ENCODE measurements at places on chromosomes 12 and 14.
A peak's percentile ranks its signal among the peaks of the same experiment; 100 is the strongest.

- no peak for DNase-seq
These were observed 20.7 kb downstream of the SLC6A12 start for GRCh38 chr12:193261-193660.

GRCh38 chr14:100536721-100537445, 50.3 kb downstream of the BEGAIN start:
- DNase-seq, result no peak

- DNase-seq, result no peak
These were observed 456.7 kb upstream of the SEL1L start for GRCh38 chr14:81990312-81990761.

DNA sequence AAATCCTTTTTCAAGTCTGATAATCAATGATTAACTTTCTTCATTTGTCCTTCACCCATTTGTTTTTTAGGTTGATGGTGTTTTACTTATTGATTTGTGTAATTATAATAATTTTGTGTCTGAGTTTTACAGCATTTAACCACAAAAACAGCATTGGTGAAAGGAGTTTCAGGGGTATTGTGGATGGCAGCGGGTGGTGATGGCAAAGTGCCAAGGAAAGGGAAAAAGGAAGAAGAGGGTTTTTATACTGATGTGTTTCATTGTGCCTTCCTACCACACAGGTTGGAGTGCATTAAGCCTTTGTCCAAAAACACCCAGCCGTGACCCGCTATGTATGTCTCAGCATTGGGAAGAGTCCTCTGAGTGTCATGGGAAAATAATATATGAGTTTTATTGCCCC, 150.3 kb downstream of the DAD1 start:
- DNase-seq, result no peak

- DNase-seq, result no peak
These were observed 45.6 kb downstream of the GUCY2C start for GRCh38 chr12:14650789-14651188.

DNA sequence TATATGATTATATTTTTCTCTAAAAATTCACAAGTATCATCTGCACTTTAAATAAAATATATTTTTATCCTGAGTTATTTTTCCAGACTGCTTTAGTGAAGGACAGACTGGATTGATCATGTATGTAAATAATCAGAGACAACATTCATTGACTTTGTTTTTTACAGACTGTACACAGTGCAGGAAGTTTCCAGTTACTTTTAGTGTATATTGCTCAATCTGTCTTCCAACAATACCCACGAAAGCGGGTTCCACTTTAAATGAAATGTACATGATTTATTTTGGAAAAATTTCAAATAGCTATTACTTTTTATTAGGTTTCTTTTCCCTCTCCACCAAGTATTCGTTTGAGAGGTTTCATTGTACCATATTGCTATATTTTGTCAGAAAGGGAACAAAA, 497.0 kb downstream of the FSCB start:
- DNase-seq, result no peak

GRCh38 chr12:49330032-49330619, 6.9 kb downstream of the C1QL4 start:
- no peak for DNase-seq

GRCh38 chr12:89882050-89882449, 173.4 kb upstream of the ATP2B1 start:
- no peak for DNase-seq

DNA sequence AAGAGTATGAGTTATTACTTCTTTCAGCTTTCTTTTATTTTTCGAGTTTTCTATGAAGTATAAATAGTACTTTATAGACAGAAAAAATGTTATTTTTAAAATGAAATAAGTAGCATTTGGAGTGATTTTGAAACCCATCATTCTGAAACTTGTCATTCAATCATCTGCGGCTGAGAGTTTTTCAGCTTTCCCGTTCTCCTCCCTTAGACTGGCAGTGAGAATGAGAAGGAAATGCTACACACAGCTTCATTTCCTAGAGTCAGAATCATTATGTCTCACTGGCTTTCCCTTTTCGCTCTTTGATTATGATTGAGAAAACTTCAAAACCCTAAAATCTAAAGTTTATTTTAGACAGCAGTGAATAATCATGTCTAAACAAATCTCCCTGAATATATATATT, 33.7 kb upstream of the GNPNAT1 start:
- no peak for DNase-seq

- DNase-seq, result no peak
These were observed 327.7 kb downstream of the LRIG3 start for GRCh38 chr12:58592475-58593207.

GRCh38 chr14:83356080-83356479, 1822.4 kb upstream of the SEL1L start:
- DNase-seq, result no peak

DNA sequence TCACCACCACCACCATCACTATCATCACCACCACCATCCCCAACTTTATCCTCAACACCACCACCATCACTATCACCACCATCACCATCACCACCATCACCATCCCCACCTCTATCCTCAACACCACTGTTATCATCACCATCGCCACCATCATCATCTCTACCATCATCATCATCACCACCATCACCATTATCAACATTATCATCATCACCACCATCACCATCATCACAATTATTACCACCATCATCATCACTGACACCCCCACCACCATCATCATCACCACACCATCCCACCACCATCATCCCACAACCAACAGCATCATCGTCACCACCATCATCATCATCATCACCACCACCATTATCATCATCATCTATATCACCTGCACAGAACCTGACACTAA, 188.4 kb upstream of the PWP1 start:
- no peak for DNase-seq

DNA sequence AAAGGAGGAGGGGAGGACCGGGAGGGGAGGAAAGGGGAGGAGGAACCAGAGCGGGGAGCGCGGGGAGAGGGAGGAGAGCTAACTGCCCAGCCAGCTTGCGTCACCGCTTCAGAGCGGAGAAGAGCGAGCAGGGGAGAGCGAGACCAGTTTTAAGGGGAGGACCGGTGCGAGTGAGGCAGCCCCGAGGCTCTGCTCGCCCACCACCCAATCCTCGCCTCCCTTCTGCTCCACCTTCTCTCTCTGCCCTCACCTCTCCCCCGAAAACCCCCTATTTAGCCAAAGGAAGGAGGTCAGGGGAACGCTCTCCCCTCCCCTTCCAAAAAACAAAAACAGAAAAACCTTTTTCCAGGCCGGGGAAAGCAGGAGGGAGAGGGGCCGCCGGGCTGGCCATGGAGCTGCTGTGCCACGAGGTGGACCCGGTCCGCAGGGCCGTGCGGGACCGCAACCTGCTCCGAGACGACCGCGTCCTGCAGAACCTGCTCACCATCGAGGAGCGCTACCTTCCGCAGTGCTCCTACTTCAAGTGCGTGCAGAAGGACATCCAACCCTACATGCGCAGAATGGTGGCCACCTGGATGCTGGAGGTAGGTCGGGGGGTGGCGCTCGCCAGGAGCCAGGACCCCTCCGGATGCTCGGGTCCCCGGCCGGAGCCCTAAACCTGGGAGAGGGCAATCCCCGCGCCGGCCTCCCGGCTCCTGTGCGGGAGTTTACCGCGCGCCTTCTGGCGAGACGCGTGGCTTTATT, at the start of gene CCND2:
Gene CCND2, plus strand, starts transcription at position 111 of the 744 bp plus-strand sequence. Its CDS starts 279 bp downstream, at position 390.
- DNase-seq, result peak; percentile 63

GRCh38 chr14:72941286-72941985, 15.2 kb downstream of the DCAF4 start:
- DNase-seq, result no peak

DNA sequence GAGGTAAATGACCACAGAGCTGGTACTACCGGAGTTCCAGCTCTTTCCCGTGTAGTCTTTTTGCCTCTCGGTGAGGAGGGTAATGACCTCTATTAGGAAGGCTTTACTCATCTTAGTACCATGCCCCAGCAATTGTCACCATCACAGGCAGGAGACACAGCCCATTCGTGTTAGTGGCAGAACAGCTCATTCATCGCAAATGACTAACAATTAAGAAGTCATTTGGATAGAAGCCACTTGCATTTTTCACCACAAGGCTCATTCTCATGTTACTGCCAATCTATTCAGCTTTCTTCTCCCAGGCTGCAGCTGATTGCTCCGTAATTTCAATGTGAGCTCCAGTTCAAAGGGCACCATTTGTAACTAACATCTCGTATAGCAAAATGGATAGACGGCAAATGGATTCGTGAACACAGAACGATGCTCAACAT, 718.8 kb upstream of the TMEM132C start:
- no peak for DNase-seq

- DNase-seq, result no peak
These were observed 509.1 kb downstream of the PCNX1 start for GRCh38 chr14:71416392-71416791.

DNA sequence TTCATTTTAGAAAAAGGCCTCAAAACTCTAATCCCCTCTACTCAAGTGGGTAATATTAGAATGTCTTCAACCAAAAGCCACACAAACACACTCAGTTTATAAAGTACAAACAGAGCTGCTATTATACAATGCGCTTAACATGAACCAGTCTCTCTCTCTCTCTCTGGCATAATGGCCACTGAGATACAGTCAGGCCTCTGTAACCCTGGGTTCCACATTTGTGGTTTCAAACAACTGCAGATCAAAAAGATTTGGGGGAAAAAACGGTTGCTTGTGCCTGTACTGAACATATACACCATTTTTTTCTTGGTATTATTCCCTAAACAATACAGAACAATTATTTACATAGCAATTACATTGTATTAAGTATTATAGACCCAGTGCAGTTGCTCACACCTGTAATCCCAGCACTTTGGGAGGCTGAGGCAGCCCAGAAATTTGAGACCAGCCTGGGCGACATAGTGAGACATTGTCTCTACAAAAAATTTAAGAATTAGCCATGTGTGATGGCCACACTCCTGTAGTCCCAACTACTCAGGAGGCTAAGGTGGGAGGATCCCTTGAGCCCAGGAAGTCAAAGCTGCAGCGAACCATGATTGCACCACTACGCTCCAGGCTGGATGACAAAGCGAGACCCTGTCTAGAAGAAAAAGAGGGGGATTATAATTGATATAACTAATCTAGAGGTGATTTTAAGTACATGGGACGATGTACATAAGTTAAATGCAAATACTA, 5.6 kb downstream of the SLC11A2 start:
- no peak for DNase-seq

- no peak for DNase-seq
These were observed 4.1 kb upstream of the RERG start for GRCh38 chr12:15225136-15225862.

DNA sequence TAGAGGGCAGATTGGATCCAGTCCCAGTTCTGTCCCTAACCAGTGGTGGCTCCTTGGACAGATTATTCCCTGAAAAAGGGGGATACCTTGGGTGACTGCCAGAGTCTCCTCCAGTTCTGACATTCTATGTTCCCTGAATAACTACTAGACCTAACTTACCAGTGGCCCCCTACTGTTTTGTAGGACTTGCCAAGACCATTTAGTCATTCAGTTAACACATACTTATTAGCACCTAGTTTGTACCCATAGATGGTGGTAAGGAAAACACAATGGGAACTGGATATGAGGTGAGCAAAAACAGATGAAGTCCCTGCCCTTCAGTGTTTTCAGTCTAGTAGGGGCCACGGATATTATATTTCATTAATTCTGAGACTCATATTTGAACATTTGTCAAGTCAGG, 3.5 kb downstream of the PRPF40B start:
- DNase-seq, result no peak

DNA sequence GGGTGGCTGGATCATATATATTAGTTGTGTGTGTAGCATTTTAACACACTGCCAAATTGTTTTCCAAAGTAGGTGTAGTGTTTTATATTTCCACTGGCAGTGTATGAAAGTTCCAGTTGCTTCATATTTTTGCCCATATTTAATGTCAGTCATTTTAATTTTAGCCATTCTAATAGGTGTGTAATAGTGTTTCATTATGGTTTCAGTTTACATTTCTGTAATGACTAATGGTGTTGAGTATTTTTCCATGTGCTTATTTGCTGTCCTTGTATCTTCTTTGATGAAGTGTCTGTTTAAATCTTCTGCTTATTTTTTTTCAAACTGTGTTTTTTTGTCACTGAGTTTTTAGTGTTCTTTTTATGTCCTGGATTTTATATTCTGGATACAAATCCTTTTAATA, 8.7 kb downstream of the TBC1D15 start:
- no peak for DNase-seq

- DNase-seq, result no peak
These were observed 161.7 kb downstream of the CAND1 start for GRCh38 chr12:67430708-67431335.

DNA sequence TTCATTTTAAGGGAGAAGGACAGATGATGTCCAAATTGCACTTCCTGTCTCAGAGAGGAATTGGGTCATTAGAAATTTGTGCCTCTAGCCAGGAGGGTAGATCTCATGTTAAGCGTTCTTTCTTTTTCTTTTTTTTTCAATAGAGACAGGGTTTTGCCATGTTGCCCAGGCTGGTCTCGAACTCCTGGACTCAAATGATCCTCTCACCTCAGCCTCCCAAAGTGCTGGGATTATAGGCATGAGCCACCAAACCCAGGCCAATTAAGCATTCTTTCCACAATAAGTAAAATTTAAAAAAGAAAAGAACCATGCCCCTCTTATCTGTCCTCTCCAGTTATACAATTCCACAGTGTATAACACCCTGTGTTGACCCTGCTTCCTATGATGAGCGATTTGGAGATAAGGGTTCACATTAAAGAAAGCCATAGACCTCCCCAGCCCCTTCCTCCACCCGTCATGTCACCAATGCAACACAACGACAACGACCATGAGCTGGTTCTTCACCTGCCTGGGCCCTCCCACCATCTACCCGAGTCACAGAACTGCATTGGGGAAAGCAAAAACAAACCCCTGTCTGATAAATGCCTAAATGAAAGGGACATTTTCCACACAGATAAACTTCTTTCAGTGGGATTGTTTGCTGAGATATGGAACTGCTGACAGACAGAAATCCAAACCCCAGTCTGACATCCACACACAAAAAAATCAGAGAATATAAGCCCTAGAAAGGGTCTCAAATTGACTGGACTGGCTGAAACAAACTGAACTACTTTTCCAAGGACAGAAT, 37.3 kb downstream of the SSH1 start:
- no peak for DNase-seq

DNA sequence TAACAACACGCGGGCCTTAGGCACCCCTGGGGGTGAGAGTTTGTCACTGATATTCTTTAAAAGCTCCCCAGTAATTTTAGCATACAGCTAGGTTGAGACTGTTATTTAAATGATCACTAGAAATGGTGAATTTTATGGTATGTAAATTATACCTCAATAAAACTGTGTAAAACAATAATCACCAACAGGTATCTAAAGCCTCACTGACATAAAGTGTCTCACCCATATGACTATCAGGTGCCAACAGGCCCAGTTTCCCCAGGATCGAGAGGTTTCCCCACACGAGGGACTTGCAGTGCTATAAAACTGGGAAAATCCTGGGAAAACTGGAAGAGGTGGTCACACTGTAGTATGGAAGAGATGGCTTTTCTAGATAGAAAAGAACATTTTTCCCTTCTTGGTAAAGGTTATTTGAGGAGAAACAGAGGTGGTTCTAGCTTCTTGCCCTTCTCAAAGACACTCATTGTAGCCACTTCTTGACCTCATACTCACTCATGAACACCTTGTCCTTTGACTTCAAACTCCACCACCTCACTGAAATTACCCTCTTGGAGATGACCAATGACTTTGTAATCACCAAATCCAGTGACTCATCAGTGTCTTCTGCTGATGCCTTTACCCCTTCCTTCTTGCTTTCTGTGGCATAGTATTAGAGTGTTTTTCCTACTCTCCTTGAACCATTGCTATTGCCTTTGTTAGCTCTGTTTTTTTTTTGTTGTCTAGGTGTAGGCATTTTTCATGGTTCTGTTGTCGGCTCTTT, 24.8 kb upstream of the NUBPL start:
- no peak for DNase-seq

GRCh38 chr14:61560323-61560722, 135.0 kb upstream of the HIF1A start:
- no peak for DNase-seq
